Muscle of leg (tissue), 16 donors: ENCODE measurements at places on chromosomes 4 and X.
A peak's percentile ranks its signal among the peaks of the same experiment; 100 is the strongest.

DNA sequence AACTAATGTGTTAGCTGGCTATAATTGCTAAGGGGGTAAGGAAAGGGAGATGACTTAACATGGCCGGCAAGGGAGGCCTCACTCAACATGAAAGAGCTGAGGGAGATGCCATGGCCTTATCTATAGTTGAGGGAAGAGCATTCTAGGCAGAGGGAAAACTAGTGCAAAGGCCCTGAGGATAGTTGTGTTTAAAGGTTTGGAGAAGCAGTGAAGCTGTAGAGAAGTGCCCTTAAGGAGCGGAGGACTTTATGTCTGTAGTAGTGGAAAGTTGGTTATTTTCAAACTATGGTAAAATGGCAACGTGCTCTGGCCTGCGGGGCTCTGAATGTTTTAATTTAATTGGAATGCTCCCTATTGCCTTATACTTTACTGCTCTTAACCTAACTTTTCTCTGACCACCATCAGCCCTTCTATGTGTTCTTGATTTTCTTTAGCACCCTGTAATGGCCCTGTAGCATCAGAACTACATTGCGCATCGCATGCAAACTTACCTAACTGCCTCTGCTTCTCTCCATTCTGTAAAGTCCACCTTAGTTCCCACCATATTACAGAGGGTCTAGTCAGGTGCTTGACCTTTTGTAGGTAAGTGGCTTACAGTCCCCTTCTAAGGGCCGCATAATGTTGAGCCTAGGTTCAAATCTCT, 35.8 kb downstream of the ERVMER34-1 start:
- DNase-seq: no peak

DNA sequence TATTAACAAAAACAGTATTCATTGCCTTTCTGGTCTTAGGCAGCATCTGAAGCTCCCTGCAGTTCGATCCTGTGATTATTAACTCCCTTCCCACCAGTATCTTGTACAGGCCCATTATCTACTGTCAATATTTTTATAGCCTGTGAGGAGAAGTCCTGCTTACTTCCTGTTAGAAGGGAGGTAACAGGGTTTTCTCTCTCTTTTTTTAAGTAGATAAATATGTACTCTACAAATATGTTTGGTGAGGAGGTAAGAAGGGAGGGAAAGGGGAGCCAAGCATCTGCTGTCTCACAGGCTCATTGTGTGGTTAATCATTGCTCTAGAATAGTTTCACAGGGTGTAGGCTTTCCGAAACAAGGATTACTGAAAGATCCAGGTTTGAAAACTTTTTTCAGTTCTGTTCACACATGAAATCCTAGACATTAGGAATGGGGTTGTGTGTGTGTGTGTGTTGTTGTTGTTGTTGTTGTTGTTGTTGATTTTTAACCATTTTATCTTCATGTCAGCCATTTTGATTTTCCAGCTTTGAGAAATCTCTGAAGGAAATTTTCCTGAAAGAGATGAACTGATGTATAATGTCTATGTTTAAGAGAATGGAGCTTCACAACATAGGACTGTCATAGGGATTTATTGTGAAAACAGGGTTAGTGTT, 14.2 kb downstream of the ATOH1 start:
- DNase-seq: no peak

GRCh38 chr4:32396507-32397070, 1676.4 kb downstream of the PCDH7 start:
- no peak for DNase-seq

DNA sequence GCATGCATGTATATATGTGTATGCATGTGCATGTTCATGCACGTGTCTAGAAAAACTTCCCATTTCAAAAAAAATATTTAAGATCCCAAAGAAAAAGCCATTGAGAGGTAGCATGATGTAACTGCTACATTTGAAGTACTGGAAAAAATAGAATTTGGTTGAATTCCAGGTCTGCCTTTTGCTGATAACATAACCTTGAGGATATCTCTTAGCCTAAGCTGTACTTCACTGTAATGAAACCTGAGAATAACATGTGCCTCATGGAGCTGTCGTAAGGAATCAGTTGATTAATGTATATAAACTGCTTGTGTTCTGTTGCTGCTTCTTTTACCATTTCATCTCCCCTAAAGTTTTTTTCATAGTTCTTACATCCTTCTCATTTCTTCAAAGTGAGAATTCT, 351.8 kb downstream of the GRIA2 start:
- DNase-seq: no peak

- DNase-seq: no peak
Observed at GRCh38 chr4:24594887-24595286, 10.5 kb upstream of the DHX15 start.

- no peak for DNase-seq
Observed at GRCh38 chrX:121746105-121746504, 698.7 kb downstream of the GLUD2 start.

- DNase-seq: no peak
Observed at GRCh38 chrX:56089376-56089775, 142.8 kb upstream of the KLF8 start.

GRCh38 chr4:172978848-172979247, 189.8 kb upstream of the GALNT7 start:
- no peak for DNase-seq

- no peak for DNase-seq
Observed at GRCh38 chrX:13128104-13128503, 83.7 kb upstream of the FAM9C start.

DNA sequence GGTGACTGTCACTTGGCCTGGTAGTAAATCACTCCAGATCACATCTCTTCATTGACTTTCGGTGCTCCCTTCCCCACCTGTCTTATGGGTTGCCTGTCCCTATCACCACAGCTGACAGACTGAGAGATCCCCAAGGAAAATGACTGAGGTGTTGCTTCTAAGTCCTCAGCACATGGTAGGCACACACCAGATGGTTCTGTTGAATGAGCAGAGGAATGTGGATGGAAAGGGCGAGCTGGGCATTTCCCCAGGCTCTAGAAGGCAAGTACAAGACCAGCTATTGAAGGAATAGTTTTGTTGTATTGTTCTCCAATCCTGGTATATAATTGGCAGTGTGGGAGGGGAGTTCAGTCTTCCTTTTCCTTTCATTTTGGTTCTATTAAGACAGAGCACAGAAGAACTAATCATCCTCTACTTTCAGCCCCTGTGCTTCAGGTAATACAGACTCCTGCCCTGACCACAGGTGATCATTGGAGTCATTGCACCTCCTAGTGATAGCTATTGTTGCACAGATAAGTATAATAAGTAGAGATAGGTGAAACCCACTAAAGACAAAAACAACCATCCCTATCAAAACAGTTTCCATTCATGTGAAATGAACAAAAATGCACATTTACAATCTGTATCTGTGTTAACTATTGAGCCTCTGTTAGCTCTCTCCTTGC, 158.6 kb downstream of the TRAM1L1 start:
- DNase-seq: no peak

DNA sequence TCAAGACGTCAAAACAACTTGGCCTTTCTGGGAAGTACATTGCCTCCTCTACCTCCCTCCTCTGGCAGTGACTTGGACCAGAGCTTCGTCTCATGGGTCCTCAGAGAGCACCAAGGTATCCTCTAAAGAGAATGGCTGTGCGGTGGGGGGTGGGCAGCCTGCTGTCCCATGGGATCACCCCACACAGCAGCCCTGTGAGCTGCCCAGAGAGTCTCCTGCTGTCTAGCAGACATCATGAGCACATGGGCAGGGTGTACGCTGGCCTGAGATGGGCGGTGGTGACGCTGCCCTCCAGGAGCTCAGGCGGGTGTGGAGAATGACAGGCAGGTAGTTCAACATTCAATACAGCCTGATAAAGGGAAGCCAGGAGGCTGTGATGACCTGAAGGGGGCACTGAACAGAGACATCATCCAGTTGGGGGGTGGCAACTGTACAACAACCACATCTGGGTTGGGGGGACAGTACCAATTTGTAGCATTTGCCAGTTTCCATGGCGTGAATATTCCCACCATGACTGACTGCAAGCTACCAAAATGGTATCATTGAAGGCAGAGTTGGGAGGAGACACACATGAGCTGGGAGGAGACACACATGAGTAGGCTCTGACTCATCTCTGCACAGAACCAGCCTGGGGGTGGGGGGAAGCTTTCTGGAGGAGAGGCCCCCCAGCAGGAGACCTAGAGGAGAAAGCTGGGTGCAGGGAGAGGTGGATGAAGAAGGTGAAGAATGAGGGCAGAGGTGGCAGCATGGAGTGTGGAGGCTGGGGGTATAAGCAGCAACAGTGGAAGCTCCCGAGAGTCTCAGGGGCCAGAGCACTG, 35.9 kb downstream of the C4orf50 start:
- DNase-seq: no peak

DNA sequence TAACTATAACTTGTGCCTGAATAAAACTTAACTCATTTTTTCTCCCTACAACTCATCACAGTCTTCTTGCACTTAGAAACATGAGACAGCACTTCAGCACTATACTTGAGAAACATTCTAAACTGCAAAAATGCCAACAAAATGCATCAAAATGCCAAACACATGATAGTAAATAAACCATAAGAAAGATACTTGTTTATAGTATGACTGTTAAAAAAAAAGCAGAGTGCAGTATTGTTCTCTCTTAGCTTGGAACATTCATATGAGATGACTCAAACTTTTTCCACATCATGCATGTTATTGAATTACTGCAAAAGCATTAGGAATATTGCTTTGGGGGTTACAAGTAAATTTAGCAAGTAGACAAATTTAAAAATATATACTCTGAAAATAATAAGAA, 135.7 kb upstream of the ANXA10 start:
- DNase-seq: no peak

DNA sequence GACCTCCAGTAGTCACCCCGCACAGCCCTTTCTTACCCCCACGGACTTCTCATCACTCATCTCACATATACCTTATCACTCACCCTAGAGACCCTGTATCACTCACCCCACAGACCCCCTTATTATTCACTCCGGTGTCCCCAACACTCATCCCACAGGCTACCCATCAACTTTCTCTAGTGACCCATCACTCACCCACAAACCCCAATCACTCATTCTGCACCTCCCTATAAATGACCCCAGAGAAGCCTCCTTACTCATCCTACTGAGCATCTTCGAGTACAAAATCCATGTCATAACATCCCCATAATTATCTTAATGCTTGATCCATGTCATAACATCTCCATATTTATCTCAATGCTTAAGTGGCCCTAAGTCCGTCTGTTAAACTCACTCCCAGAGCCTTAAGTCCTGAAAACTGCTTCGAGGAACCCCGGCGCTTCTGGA, 934 bp downstream of the ZNF41 start:
- DNase-seq: no peak

DNA sequence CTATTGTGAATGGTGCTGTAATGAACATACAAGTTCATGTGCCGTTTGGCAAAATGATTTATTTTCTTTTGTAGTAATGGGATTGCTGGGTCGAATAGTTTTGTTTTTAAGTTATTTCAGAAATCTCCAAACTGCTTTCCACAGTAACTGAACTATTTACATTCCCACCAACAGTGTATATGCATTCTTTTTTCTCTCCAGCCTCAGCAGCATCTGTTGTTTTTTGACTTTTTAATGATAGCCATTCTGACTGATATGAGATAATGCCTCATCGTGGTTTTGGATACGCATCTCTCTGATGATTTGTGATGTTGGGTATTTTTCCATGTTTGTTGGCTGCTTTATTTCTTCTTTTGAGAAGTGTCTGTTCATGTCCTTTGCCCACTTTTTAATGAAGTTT, 246.3 kb upstream of the ADGRL3 start:
- no peak for DNase-seq

DNA sequence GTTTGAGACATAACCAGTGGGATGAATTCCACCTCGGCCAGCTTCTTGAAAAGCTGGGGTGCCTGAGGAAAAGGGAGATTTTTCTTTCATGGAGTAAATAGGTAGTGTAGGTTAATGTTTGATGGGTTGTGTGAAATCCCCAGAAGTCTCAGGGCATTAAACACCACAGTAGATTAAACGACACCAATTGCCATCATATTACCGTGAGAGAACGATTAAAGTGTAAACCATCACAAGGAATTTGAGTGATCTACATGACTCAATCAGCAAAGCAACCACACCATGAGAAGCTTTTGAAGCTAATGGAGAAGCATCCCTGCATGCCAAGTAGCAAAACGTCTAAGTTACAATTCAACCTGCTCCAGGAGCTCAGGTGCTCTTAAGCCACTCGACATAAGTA, 322.5 kb upstream of the GATB start:
- no peak for DNase-seq

GRCh38 chr4:160580581-160580980, 1477.7 kb downstream of the RAPGEF2 start:
- no peak for DNase-seq

DNA sequence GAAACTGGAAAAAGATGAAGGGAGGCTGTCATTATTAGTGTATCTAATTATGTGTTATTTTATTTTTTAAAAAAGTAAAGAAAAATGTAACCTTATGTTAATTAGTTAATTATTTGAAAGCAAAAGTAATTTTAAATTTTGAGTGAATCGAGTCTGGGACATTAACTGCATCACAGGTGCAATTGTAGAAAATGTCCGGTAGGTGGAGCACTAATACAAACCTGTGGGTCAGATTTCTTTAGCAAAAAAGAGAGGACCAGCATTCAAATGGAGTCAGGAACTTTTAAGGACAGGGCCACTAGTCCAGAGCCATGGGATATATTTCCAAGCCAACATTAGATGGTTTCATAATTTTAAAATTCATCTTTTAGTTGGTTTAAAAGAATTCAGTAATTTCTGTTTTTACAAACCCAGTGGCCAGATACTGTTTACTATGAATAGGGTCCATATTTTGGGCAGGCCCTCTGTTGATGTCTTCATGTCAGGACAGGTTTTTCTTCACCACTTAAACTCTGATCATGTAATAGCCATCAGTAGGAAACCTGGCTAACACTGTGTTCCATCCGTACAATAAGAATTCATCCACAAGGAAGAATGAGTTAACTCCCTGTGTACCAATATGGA, 27.2 kb downstream of the BST1 start:
- DNase-seq: peak; percentile 57

DNA sequence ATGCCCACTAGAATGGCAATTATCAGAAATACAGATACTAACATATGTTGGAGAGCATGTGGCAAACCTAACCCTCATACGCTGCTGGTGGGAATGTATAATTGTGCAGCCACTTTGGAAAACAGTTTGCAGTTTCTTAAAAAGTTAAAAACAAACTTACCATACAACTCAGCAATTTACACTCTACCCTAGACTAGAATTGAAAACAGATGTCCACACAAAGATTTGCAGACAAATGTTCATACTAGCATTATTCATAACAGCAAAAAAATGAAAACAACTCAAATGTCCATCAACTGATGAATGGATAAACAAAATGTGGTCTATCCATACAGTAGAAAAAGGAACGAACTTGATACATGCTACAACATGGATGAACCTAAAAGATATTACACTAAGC, 64.4 kb downstream of the SLC9A7 start:
- no peak for DNase-seq

DNA sequence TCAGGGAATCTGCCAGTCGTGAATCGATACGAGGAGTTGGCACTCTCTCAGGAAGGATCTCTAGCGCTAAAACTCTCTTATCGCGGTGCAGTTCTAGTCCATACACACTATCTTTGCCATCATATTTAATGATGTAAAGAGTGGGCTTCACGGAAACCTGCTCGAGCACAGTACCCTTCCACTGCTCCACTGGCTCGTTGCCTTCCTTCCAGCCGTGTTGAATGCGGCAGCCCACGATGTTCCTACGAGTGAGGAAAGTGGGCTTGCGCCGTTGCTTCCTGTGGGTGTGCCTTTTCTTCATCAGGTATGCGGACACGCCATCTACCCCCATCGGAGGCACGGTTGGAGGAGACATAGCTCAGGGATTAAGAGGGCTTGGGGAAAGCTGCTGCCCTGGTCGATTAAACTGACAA, 661 bp downstream of the SPIN4 start:
- DNase-seq: peak; percentile 48
